ENCODE measurements at places on chromosomes 2 and 18.
A peak's percentile ranks its signal among the peaks of the same experiment; 100 is the strongest.

GRCh38 chr2:45275806-45276205 lies 266.6 kb upstream of the SIX2 start:
- DNase-seq: no peak

DNA sequence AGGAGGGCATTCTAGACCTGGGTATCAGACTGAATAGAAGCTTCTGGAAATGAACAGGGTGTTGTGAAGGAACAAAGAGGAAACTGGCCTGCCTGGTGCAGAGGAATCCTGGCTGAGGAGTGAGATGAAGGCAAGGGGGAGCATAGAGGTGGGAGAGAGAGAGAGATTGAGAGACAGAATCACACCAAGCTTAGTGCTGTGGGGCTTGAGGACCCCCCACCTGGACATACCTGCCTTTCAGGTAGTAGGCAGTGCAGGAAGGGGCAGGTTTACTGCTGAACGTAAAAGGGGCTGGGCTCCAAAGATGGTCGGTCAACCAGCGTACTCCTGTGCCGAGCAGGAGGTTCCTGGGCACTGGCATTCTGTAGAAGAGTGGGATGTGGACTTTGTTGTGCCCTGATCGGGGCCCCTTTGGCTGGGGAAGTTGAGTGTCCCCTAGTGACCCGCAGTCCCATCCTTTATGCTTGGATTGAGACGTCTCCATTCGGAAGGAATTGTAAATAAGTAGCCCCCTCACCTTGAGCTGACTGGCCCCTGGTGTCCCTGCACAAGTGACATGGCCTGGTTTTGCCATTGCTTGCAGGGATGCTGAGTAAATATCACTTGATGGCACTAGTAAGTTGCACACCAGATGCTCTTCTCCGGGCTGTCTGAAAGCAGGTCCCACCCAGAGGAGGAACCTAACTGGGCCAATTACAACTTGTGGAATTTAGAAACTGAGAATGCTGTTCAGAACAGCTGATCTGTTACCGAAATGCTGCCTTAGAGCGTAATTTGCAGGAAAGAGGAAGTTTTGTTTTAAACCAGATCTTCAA lies 1.4 kb downstream of the UBE2F start:
- peak; percentile 60 for DNase-seq

- no peak for DNase-seq
Measured at GRCh38 chr2:170222298-170222697, 44.4 kb downstream of the MYO3B start.

- peak; percentile 82 for DNase-seq
Measured at GRCh38 chr2:28408764-28409599, 16.3 kb downstream of the FOSL2 start.

GRCh38 chr18:48250362-48250907 lies 158.7 kb downstream of the ZBTB7C start:
- DNase-seq: no peak

- no peak for DNase-seq
Measured at GRCh38 chr2:113162173-113162572, 11.6 kb upstream of the PSD4 start.

DNA sequence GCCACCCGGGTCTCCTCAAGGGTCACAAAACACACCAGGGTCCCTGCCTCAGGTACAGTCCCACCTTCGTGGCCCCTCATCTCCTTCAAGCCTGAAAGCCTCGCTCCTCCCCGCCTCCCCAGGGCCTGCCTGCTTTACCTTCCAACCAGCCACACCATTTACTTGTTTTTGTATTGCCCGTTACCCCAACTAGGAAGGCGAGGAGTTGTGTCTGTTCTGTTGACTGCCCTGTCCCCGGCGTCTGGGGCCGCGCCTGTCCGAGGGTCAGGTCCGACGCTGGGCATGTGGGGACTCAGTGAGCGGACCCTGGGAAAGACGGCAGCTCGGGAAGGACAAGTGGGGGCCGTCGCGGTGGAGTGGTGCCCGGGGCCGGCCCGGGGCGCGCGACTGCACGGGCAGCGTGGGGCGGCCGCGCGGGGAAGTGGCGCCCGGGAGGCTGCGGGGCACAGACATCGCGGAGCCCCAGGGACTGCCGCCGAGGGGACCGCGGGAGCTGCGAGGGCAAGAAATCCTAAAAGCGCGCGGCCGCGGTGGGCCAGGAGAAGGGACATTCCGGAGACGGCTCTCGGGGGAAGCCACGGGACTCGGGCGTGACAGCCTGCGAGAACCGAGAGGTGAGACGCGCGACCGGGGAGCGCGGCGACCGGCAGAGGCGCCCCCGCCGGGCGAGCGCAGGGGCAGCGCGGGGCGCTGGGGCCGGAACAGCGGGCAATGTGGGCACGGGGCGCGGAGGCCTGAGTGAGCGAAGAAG lies 797 bp upstream of the GRHL1 start:
- DNase-seq: peak; percentile 63

DNA sequence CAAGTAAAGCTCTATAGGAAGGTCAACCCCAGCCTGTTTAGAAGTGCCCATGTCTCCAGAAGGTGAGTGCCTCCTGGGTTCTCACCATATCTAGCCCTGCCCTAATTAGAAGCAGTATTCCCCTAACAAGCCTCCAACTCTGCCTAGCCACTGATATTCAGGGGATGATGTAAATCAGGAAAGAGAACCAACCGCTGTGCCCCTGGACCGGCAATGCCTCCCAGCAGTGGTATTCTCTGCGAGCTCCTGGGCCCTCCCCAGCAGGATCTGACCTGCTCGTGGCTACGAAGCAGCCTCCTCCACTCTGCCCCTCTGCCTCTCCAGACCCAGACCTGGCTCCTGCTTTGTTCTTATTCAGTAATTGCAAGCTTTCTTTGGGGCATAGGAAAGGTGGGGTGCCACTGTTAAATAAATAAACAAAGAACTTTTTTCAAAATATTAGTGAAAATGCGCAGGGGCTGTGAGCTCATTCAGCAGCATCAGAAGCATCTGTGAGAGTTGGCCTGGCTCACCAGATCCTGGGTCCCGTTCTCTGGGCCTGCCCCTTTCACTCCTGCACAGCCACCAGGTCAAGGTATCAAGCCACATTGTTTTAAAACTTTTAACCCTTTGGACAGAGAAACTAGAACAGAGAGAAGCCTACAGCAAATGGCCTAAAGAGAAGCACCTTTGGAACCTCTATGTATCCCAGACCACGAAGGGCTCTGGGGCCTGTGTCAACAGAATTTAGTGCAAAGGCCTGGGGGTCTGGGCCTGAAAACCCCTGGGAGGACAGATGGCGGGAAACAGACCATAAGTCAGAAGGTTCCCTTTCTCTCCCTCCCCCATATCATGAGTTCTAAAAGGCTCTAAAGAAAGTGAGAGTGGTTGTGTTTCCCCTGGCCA lies 11.9 kb downstream of the MREG start:
- DNase-seq: no peak

Measured in activated T-cell treated with anti-CD3 and anti-CD28 coated beads, Interleukin-2, amount 50 U/mL, for 72 hours (primary cell).